ENCODE measurements at places on chromosomes 2 and 18. TPM values are rescaled to one million over a fixed set of nuclear protein-coding genes. Genes with fewer than 3 reads are reported as not detected.

The HOXD13 gene
- total RNA-seq = not detected

GRCh38 chr2:2689306-2689705 is 358.2 kb upstream of the MYT1L start:
- no peak for DNase-seq

GRCh38 chr18:24031318-24031717 is 16.8 kb downstream of the TTC39C start:
- no peak for DNase-seq

GRCh38 chr2:31331156-31331555 is 83.4 kb downstream of the XDH start:
- no peak for DNase-seq

GRCh38 chr18:36196238-36196995 is 9.1 kb downstream of the MOCOS start:
- no peak for DNase-seq

GRCh38 chr2:176455816-176456291 is 186.6 kb downstream of the MTX2 start:
- no peak for DNase-seq

DNA sequence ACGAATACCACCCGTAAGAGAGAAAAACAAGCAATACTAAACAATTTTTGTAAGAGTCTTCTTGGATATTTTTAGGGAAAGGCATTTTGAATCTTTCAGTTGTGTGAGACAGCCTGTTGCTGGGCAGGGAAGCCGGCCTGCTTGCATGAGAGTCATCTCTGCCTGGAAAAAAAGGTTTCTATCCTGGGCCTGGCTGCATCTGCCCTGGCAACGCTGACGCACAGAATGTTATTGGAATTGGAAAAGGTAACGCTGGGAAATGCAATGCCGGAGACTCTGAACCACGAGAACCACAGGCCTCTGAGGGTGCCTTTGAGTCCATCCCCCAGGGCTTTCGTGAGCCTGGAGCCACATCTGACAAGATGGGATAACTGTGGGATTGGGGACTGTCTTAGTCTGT is 17.9 kb upstream of the NPAS2 start:
- DNase-seq = no peak

All from CD4-positive, alpha-beta memory T cell (primary cell).